Large intestine (tissue), 12 donors: ENCODE measurements at places on chromosomes 11 and 22.

DNA sequence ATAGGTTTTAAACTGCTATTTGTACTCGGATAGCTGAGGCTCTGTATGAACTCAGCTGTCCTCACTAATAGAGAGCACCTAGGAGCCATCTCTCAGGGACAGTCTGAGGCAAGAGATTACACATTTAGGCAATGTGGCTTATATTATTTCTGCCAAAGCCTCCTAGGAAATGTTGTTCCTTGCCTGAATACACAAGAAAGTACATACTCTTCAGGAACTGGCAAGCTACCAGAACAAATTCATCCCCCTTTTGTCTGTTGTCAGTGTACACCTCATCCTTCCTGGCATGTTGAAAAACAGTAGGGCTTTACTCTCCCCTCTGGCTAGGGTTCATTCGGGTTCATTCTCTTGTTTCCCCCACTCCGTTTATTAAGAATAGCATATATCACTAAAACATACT lies 615.9 kb upstream of the FAT3 start:
- no peak for DNase-seq

DNA sequence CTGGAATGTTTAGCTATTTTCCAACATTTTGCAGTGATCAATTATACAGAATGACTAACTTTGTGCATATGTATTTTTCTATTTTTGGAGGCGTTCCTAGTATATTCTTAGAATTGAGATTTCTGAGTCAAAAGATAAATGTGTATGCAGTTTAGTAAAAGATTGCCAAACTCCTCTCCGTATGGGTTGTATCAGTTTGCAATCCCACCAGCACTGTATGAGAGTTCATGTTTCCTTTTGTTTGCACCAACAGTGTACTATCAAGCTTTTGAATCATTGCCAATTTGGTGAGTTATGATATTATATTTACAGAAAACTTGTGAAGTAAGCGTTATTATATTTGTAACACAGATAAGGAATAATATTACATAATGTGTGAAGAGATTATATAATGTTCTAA lies 658.7 kb downstream of the JRKL start:
- DNase-seq = peak; percentile 2

DNA sequence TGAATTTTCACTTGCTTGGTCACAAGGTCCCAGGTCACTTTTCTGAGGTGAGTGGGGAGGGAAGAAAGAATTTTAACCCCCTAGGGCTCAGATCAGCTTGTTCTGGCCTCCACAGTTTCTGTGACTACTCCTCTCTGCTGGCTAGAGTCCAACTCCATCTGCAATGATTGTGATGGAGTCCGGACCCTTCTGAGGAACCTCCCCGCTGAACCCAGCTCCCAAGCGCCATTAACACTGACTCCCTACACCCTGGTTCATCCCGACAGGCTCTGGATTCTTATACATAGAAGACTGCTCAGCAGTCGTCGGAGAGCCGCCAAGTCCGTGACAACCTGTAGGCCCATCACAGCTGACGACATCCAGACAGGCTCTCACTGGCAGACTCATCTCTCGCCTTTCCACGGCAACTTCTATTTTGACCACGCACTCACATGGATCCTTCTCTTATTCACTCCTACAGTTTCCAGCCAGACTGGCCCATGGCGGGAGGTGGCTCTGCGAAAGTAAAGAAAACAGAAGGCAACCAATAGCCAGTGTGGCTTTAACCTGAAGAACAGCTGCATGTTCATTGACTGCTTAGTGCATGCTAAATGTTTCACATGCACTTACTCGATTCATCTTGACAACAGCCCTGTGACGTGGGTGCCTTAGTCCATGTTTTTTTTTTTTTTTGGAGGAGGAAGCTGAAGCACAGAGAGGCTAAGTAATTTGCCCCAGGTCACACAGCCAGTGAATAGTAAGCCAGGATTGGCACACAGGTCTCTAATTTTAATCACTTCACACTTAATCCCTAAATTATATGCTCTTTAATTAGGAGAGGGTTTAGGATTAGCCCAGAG lies 68.0 kb upstream of the PRDM11 start:
- DNase-seq = no peak

DNA sequence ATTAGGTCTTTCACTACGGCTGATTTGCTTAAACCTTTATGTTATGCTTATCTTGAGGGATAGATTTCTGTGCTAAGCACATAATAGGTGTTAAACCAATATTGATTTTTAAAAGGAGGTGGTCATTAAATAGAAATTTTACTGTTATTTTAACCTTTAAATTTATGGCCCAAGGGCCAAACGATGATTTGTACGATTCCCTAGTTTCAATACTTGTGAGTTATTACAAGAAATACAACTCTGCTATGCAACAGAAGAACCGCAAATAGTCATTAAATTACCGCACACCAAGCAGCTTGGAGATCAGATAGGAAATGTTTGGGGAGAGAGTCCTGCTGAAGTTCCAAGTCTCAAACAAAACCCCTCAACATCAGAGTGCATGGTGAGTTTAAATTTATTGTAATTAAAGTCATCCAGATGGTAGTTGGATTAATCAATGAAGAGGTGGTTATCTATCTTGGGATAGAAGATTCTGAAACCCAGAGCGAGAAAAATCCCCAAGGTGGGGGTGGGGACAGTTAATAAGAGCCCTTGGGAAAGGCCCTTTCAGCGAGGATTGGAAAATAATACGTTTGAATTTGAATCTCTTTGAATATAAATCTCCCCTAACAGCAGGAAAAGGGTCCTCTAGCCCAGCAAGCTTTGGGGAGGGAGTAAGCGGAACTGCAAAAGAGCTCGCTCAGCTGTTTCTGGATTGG lies 805 bp upstream of the QSER1 start:
- DNase-seq = no peak

- no peak for DNase-seq
Measured at GRCh38 chr11:45995342-45995734, 72.9 kb downstream of the LARGE2 start.

GRCh38 chr22:37559901-37560607 lies at the start of gene CDC42EP1:
TSS of gene CDC42EP1 (plus strand) at chr22:37560480. CDS start at chr22:37566350, 5,870 bp downstream.
- no peak for DNase-seq

DNA sequence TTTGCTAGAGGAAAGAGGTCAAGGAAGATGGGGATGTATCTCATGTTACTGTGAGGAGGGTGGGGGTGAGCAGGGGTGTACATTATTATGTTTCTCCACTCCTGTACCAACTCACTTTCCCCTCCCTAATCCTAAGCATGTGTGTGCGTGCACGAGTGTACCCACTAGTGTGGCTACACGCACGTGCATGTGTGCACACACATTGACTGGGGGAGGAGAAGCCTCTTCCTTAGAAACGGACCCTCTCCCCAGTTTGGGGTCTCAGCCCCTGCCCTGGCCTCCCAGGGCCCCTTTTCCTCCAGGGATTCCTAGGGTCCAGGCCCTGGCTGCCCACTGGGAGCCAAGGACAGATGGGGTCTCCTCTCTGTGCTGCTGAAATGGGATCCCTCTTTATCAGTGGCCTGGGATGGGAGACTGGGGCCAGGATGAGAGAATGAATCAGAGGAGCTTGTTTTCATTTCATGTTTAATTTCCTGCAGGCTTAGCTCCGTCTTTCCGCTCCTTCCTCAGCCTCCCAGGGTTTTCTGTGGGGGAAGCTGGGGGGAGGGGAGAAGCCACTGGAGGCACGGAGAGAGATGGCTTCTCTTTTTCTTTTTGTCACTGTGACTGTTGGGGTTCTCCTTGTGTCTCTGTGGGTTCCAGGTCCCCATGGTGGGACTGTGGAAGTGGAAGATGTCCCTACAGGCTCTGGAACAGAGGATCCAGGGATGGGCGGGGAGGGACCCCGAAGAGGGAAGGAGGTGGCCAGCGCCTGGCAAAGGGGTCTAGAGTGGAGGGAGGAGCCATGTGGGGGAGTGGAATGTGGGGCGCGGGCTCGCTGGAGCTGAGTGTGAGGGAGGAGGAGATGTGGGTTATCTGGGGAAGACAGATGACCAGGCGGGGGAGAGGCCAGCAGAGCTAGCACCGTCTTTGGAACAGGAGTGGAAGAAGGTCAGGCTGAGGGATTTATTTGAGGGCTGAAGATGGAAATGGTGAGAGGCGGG lies 40.3 kb downstream of the ALX4 start:
- DNase-seq = no peak

DNA sequence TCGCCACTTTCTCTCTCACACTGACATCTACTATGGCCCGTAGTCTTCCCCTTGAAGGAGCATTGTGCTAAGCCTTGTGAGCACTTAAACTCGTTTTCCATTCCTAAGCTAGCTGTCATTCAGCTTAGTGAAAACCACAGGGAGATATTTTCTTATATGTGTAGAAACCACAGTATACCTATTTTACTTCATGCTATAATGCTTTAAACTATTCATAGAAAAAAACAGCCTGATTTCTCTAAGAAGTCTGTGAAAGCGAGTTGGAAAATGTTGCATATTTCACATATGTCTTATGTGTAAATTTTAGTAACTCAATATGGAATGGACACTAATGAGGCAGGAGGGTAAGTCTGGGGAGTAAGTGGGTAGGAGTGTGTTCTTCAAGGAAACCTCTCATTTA lies 194.3 kb upstream of the CTSC start:
- DNase-seq = no peak

DNA sequence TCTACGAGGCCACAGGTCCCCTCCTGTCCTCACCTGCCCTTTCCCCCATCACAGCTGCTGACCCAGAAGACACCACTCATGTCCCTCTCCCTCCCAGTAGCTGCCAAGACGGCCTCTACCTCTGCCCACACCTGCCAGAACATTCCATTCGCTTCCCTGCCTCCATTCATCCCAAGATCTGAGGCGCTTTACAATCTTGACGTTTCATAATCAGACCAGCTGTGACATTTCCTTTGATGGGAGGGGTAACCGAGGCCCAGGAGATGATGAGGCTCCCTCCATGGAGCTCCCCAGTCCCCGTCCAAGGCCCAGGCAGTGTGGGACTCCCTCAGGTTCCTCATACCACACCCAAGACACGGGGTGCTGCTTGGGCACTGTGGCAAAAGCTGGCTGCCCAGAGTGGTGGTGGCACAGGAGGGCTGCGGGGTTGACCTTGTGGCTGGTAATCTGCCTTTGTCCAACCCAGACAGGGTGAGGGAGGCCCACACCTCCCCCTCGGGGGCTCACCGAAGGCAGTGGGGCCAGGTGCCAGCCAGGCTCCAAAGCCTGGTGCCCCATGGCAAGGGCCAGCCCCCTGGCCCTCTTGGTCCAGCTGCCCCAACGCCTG lies 17.3 kb downstream of the PHLDA2 start:
- DNase-seq = peak; percentile 83

GRCh38 chr11:70423523-70424505 lies 25.5 kb downstream of the CTTN start:
- no peak for DNase-seq

DNA sequence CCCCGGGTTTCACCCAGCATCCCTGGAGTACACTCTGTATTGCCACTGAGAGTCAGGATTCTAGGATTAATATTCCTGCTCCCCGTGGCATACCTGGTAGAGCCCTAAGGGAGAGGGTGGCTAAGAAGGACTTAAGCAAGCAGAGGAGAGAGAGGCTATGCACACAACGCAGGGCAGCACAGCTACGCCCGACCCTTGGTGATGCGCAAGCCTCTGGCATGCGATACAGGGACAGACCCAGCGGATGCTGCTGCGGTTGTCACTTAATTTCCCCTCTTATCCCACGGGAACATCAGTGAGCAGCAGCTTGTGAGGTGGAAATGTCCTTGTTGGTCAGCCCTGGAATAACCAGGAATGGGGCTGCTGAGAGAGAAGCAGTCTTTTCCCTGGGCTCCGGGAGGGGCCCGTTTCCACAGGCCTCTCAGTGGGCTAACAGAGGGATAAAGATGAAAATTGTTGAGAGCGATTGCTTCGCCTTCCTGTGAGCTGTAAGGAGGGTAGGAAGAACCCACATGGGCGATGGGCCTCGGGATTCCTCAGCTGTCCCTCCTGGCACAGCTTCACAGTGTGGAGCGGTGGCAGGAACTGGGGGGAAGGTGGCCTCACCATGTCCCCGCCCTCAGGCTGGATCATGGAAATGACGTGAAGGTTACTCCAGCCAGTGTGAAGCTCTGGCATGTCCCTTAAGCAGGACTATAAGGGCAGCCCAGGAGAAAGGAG lies 48.4 kb upstream of the RAB1B start:
- no peak for DNase-seq
